MG63 (cell line): ENCODE measurements at places on chromosomes 1 and 21. TPM values are rescaled to one million over a fixed set of nuclear protein-coding genes. Genes with fewer than 3 reads are reported as not detected.

DNA sequence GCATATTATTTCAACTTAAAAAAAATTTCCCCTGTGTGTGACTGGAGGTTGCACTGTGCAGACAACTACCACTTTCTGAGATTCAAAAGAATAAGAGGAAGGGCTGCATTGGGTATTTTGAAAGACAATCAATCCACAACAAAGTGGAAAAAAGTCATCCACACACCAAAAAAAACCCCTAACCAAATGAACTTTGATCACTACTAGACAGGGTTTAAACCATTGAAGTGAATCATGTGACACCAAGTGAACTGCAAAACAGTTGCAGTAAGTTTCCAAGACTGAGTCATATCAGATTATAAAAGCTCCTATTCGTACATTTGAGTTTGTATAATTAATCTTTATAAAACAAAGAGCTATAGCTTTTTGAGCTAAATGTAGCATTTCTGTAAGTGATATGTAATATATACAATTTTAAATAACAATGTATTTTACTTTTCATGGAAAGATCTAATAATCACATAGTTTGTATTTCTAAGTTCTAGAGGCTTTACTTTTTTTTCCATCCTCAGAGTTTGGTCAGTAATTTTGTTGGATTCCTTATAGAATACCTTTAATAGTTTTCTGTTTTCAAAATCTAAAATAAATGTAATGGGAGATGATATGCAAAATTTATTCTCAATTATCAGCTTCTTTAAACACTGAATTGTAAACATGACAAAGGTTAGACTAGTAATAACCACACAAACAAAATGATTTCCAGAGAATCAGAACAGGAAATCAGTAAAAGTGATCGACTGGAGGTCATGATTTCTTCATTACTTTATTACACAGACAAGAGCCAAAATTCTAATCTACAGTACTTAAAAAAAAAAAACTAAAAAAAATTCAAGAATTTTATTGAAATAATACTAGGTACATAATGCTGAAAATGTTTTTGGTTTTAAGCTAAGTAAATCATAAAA is 50.5 kb upstream of the GFI1 start:
- no peak for DNase-seq

- DNase-seq = peak; percentile 82
Observed at GRCh38 chr1:18890706-18891425, 11.5 kb downstream of the ALDH4A1 start.

DNA sequence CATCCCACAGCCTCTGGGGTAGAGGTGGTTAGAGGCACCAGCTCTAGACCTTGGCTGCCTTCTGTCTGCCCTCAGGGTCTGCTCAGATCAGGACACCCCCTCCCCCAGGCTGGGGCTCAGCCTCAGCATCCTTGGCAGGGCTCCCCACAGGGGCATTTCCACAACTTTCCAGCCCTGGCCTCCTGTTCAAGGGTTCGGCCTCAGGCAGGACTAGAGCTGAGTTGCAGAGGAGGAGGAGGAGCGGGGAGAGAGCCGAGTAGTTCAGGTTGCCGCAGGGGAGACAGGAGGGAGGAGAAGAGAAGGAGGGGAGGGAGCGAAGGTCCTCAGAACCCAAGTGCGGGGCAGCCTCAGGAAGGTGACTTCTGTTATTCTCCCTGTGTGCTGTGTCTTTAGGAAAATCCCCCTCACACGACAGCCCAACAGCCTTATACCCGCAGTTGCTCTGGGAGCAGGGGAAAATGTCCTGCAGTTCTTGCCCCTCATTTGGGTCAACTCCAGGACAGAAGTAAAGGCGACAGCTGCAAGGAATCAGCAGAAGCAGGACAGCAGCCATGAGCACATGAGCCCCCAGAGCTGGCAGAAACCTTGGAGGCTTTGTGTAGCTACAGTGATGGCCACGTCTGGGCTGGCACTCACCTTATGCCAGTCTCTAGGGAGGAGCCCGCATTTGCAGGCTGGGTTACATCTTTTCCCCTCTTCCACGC is 46.5 kb upstream of the TENT5B start:
- DNase-seq = no peak

DNA sequence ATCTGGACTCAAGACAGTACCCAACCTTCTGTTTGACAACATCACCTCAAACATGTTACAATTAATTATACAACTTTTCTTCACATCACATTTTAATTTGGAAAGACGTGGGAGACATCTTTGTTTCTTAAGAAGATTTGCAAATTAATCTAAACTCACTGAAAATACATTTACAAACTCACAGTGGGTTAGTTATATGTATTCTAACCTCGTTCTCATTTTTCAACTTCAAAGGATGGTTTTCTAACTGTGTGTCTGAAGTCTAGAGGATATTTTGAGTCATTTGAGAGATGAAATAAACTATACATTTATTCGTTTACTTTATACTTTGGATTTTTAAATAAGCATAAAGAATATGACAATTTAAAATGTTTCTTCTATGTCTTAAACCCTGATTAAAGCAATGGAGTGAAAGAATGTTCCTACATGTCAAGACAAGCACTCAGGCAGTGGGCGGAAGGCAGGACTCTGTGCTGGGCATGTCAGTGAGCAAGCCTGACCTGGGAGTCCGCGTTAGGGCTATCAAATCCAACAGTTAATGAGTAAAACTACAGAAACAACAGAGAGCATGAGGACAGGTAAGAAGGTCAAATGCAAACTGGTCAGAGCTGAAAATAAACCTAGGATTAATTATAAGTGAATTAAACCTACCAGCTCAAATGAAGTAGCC is 76.5 kb upstream of the CTTNBP2NL start:
- no peak for DNase-seq

DNA sequence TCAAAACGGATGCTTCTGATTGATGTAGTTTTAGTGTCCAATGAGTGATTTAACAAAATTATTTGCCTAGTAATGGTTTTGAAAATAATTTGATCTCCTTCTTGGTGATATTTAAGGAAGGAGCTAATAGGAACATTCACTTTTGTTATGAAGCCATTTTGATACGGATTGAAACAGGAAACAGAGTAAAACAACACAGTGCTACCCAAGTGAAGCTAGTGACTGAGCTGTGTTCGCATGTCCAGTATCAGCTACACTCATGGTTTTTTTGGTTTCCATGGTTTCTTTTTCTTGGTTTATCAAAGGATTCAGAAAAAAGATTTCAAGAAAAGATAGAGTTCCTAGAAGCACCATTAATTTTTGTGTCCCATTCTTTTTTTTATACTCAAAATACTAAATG is 40.1 kb upstream of the PLEKHO1 start:
- no peak for DNase-seq

GRCh38 chr1:223531742-223532341 is 133.7 kb downstream of the CAPN8 start:
- DNase-seq = peak; percentile 50

NCMAP gene
- not detected in 2 replicates for total RNA-seq
